Stimulated activated CD4-positive, alpha-beta T cell treated with anti-CD3 and anti-CD28 coated beads, Interleukin-1b, Interleukin-23, amount 100 ng/mL, for 1 hour (primary cell): ENCODE measurements at places on chromosomes 12 and 14.

- DNase-seq = no peak
Measured at GRCh38 chr14:106509807-106510206, 983.4 kb downstream of the TMEM121 start.

DNA sequence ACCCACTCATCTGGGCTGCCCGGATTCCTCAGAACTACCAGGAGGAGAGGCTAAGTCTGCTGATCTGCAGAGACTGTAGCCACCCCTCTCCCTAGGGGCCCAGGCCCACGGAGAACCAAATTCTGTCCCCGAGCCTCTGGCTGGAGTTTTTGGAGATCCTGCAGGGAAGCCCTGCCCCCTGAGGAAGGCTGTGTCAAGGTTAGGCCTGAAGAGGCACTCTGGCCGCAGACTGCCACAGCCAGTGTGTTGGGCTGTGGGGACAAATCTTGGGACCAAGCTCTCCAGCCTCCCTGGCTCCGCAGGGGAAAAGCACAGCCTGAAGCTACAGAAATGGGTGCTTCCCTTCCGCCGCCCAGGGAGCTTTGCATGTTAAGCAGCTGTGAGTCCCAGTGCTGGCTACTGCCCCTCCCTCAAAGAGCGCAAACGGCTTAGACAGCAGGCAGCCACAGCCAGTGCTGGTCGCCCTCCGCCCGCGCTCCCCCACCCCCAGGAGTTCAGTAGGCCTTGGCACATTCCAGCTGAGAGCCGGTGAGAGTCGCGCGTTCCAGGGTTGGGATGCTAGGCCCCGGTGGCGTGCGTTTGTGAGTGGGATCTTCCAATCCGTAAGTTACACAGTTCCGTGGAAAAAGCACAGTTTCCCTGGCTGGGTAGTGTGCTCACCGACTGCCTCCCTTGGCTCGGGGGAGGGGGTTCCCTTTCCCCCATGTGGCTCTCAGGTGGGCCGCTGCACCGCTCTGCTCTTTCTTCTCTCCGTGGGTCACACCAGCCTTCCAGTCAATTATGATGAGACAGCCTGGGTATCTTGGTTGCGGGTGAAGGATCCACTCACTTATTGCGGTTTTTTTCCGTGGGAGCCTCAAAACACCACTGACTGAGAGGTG lies 13.2 kb downstream of the CLEC4E start:
- no peak for DNase-seq

GRCh38 chr12:50639721-50640120 lies 124.2 kb upstream of the ATF1 start:
- DNase-seq = no peak

- no peak for DNase-seq
Measured at GRCh38 chr14:72081137-72081536, 148.9 kb downstream of the RGS6 start.

DNA sequence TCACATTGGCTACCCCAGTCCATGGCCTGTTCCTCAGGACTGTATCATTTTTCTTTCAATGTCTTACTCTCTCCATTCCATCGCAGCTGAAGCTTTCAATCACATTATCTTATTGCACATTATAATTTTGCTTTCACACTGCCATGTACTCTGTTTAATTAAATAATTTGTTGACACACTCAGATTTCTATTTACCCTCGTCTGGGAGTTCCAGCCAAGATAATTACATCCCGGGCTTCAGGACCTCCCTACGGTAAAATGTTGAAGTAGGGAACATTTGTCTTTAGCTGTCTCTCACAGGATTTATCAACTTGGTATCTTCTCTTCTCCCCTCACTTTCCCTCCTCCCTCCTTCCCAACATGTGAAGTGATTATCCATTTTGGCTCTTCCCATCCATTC lies 177.2 kb upstream of the RASSF8 start:
- DNase-seq = no peak

DNA sequence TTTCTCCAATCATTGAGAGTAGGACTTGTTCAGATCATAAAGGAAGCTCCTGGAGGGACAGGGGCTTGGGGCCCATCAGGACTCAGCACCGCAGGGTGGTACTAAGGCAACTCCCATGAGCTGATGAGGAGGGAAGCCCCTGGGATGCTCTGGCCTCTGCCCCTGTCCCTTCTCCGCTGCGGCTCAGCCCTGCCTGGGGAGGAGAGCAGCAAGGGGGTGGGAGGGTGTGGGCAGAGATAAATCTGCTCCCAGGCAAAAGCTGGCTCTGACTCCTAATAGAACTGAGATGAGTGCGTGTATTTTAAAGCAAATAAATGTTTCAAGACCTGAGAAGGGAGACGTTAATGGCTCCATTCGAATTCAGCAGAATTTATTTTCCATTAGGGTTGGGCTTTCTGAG lies 52.0 kb upstream of the CHST11 start:
- no peak for DNase-seq

GRCh38 chr14:70827347-70827746 lies 18.0 kb upstream of the MAP3K9 start:
- no peak for DNase-seq

DNA sequence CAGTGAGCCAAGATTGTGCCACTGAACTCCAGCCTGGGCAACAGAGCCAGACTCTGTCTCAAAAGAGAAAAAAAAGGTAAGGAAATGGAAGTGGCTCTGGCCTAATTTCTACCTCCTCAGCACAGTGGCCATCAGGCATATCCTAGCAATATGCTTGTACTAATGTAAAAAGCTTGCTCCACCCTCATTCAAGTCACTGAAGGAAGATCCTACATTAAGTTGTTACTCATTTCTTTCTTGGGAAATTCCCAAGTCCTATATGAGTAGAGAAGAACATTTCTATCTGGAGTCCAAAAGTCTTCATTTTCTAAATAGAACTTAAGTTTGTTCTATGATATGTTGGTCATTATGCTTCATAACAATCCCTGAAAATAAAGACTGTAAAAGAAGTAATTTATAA lies 67.3 kb upstream of the HOXC13 start:
- DNase-seq = no peak

DNA sequence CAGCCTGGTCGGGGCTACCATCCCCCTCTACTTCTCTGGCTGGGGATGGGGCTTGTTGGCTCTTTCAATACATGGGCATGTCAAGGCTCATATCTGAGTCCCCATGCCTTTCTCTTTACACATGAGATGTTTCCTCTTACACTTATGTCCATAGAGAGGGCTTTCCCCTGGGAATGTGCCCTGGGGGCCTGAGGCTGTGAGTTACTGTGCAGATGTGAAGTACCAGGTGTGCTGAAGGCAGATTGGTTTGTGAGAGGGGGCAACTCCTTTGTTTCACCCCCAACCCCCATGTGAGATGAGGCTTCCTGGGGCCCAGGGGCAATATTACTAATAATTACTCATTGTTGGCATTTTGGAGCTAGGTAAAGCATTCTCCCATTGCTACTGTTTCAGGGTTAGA lies 32.8 kb downstream of the NRXN3 start:
- DNase-seq = no peak

- no peak for DNase-seq
Measured at GRCh38 chr12:124513297-124513867, 54.0 kb downstream of the NCOR2 start.

DNA sequence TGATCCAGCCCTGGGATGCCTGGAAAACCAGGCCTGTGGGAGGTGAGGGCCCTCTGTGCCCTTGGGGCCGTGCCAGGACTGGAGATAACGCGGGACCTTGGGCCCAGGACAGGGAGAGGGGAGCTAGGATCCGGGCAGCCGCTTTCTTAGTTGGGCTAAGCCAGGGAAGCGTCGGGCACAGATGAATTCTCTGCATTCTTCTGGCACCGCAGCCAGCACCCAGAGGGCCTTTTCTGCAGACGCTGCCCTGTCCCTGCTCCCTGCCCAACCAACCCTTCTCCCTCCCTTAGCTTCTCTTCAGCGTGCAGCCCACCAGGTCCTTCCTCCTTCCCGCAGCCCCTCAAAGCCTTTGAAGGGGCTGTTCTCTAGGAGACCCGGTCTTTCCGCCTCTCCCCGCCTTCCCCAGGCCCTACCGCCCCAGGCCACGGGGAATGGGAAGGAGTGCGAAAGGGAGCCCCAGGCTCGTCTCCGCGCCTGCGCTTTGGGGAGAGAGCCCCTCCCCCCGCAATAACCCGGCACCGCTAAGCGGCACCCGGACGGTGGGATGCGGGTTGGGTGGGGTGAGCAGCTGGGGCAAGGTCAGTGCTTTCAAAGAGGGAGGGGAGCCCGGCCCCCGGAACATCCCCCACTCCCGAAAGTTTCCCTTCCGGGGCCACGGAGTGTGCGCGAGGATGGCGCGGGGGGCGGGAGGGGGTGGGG lies 663 bp downstream of the NCKAP5L start:
- DNase-seq = no peak

GRCh38 chr12:114165921-114166320 lies 199.8 kb upstream of the RBM19 start:
- DNase-seq = no peak

DNA sequence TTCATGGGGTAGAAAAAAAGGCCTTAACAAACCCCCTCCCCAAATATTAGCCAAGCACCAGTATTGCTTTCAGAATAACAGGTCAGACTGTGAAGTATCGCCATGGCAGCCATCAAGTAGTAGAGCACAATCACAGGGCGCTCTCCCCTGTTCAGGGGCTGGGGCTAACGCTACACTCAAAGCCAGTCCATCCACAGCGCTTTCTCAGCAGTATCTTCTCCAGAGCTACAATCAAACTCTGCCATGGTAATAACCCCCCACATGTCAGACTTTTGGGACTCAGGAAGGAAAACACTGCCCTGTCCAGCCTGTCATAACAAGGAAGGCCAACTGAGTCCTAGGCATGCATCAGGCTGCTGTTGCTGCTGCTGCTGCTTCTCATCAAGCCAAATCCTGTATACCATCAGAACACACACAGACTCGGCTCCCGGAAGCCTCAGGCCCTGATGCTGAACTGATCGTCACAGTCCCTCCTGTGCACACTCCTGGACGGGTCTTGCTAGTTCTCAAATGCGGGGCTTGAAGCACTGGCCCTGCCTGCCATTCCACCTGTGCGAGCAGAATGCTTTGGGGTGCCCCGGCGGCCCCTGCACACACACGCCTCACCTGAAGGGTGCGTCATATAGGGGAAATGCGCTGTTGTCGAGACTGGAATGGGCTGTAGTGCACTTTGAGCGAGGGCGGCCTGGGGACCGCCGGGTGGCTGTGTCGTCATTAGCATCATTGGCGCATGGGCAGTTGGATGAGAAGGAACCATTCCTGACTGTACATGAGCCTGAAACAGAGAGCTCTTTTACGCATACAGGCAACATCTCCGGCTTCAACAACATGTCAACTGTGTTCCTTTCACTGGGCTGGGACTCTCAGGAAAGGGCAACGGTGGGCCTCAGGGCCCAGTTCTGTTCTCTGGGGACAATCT lies 47.6 kb downstream of the SH2B3 start:
- DNase-seq = no peak

- DNase-seq = no peak
Measured at GRCh38 chr12:94049718-94050117, 98.7 kb upstream of the PLXNC1 start.

DNA sequence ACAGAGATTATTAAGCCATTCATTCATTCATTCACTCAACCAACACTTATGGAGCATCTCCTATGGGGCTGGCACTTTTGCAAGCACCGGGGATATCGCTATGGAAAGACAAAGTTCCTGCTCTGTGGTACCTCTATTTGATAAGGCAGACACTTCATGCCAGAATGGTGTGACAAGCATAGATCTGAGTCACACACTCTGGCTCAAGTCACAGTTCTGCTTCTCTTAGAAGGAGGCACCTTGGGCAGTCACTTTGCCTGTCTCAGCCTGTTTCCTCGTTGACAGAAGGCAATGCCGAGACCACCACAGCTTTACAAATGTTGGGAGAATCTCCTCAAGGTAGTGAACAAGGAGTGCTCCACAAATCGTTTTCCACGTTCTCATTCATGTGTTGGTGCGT lies 205.2 kb downstream of the SLC41A2 start:
- DNase-seq = no peak

- DNase-seq = no peak
Measured at GRCh38 chr14:104335176-104335575, 196.8 kb downstream of the KIF26A start.

DNA sequence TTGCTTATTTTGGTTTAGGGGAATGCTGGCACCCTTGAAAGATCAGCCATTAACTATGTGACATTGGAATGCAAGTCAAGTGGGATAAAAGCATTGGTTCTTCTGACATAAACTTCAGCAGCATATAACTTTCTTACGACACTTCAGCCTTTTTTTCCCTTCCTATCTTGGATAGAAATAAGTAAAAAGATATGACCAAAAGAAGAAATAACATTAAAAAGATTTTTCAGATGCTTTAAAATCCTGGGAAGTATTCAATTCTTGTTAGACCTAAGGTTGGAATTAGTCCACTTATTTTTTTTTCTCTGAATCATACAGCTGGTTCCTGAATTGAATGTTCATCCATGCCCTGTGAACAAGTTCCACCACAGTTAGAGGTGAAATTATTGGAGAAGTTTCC lies 85.6 kb upstream of the TSPAN8 start:
- DNase-seq = no peak

DNA sequence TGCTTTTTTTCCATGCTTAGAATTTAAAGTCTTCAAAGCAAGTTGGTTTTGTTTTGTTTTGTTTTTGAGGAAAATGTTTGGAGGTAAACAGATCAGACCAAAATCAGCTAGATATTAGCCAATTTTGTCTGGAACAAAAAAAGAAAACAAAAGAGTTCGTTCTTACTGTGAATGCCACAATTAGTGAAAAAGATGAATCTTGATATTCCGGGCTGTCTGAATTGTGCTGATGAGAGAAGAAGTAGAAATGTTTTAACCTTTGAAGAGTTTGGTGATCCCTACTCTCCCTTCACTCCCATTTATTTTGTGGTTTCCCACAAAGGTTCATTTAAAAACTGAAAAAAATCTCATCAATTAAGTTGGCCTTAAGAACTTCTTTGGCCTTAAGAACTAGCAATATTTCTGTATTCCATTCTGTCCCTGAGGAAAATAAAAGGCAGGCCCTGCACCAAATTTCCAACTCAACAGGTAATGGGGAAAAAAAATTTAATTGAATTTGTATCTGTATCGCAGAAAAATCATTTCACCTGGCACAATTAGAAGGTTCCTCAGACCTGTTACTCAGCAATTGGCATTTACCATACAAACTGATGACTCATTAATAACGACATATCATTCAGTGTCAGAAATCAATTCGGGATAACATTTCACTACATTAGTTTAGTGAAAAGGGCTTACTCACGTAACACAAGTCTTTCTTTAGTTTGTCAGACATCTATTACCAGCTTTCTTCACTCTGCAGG lies 562 bp upstream of the GLIPR1L2 start:
- no peak for DNase-seq

DNA sequence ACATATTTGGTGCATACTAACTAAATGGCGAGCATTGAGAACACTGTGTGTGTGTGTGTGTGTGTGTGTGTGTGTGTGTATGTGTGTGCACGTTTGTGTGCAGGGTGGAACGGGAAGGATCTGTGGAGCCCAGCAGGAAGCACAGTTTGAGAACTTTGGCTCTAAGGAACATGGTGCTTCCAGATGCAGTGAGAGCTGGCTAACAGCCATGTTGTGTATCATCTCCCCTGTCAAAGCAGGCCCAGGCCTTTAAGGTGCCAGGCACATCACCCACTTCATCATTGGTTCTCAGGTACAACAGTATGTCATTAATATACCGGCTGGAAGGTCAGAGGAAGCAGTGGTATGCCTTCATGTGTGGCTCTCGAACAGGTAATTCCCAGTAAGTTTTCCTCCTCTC lies 72.5 kb downstream of the SLC8A3 start:
- DNase-seq = no peak

GRCh38 chr14:104451474-104451873 lies 128.1 kb upstream of the C14orf180 start:
- no peak for DNase-seq
